NCI-H1930 (cell line): ENCODE measurements at places on chromosomes 11 and 22.
A peak's percentile ranks its signal among the peaks of the same experiment; 100 is the strongest.

DNA sequence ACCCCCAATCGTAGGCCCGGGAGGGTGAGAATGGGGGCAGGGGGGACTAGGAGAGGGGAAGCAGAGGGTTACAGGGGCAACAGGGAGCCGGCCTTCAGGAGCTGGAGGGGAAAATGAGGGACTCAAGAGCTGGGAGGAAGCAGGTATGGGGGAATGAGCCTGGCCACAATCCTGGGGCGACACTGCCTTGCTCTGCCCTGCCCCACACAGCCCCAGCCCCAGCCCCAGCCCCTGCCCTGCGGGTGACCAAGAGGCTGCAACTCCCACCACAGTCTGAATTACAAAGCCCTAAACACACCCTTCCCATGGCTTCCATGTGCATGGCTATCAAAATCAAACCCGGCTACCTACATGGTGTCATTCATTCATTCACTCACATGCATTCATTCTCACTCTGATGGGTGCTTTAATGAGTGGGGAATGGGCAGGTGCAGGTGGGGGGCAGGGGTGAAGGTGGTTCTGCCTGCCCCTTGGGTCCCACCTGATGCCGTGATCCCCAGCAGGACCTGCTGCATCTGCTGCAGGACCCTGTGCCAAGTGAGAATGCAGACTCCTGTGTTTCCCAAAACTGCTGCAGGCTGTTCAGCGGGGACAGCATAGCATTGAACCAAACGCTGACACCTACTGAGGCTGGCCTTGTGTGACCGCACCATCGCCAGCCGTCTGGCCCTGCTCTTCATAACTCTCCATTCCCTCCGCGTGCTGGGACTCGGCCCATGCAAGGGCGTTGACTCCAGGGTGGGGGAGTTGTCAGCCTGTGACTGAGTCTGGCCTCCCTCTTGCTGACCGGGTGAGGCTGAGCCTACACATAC is 9.5 kb upstream of the LINC01488 start:
- no peak for DNase-seq

DNA sequence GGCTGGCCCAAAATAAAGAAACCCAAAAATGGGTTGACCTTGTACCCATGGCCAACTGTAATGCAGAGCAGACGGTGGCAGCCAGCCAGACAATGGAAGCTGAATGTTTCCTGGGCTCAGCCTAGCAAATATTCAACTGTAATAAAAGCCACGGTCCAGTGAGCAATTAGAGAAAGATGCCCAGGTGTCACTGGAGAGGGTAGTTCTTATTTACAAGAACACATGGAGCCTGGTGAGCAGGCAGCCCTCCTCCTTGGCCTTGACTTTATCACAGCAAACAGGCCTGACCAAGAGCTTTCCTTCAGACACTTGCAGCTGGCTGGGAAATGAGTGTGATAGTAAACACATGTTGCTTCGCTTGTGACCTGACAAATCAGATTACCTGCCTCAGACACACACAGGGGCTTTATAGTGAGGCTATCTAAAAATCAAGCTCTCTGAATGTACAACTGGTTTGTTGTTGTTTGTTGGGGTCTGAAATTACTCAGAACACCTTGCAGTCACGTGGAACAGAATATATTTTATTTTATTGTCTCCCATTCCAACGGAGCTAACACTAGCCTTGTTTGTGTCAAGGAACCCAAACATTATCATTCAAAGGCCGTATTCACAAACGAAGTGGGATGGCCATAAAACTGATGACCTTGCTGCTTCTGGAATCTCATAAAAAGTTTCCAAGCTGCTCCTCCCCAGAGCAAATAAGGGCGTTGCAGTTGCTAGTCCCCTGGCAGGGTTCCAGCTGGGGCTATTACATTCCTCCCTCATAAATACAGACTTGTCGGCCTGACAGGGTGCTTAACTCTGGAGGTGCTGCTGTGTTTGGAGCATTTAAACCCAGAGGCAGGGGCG is 161.1 kb downstream of the BBOX1 start:
- no peak for DNase-seq

DNA sequence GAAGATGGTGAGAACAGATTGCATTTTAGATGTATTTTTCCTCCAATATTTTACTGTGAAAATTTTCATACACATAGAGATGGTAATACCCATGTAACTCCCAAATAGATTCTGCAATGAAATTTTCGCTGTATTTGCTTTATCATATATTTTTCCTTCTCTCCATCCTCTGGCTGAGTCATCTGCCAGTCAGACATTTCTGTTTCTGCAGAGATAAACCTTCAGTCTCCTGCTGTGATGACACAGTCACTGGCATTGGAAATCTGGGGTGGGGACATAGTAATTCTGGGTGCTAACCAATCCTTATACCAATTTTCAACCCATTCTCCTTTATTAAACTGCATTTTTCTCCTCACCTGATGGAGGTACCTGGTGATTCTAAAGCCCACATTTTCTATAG is 33.7 kb downstream of the SVIP start:
- DNase-seq, result no peak

GRCh38 chr11:131624531-131624930 is 254.1 kb downstream of the NTM start:
- DNase-seq, result no peak

- no peak for DNase-seq
These were observed 8.7 kb downstream of the DRAP1 start for GRCh38 chr11:65927904-65928397.

- no peak for DNase-seq
These were observed 515.5 kb upstream of the ANO3 start for GRCh38 chr11:25816411-25816810.

GRCh38 chr11:36019005-36019596 is 75.2 kb downstream of the LDLRAD3 start:
- no peak for DNase-seq

DNA sequence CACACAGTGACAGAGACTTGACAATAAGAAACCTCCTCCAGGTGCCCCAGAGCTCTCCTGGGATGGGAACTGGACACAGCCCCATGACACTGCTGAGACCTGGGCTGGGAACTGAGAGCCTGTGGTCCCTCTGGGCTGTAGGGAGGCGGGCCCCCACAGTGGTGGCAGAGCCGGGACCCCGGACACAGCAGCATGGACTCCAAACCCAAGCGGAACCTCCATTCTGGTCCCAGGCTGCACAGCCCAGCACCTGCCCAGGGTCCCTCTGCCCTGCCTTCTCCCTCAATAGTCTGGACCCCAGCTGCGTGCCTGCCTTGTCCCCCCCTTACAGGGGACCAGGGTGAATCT is 8.4 kb upstream of the APOBEC3H start:
- no peak for DNase-seq

- no peak for DNase-seq
These were observed 533.1 kb downstream of the ETS1 start for GRCh38 chr11:128053981-128054931.

- DNase-seq, result no peak
These were observed 40.7 kb upstream of the CLMP start for GRCh38 chr11:123235656-123236261.

DNA sequence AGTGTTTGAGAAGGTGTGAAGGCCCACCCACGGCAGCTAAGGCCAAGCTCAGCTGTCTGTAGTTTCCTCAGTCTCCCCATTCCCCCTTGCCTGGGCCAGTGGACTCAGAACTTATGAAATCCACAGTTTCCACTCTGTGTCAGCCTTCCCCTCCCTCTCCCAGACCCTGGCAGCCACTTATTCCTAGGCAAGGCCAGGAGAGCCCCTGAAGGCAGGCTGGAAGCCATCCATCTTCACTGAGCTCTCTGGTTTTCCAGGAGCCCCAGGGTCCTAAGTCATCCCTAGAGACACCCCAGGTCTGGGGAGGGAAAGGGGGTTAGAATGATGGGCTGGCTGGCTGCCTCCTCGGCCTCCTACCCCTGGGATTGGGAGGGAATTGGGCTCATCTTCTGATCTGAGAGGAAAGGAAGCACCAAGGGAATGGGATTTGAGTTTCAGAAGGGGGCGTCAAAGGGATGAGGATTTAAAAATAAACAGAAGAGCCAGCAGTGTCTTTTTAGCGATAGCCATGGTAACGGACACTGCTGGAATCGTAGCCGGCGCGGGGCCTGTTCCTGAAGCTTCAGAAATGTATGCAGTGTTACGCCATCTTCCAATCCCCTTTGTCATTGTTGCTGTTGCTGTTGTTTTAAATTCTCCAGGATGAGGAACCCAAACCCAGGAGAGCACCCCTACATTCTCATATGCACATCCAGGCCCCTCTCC is 561.1 kb upstream of the CADM1 start:
- no peak for DNase-seq

DNA sequence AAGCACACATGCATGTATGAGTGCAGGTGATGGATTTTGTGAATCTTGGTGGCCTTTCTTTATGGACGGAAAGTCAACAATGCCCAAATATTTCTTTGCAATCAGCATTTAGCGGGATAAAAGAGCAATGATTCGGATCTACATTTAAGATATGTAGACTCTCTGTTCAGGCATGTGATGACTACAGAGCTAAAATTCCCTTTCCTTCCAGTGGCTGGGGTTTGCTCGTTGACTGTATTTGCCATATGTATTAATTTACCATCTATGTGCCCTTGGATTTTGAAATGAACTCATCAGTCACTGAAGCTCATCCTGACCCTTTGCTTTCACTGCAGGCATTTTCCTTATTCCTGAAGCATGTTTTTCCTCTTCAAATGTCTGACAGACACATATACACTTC is 13.6 kb downstream of the BLID start:
- no peak for DNase-seq

DNA sequence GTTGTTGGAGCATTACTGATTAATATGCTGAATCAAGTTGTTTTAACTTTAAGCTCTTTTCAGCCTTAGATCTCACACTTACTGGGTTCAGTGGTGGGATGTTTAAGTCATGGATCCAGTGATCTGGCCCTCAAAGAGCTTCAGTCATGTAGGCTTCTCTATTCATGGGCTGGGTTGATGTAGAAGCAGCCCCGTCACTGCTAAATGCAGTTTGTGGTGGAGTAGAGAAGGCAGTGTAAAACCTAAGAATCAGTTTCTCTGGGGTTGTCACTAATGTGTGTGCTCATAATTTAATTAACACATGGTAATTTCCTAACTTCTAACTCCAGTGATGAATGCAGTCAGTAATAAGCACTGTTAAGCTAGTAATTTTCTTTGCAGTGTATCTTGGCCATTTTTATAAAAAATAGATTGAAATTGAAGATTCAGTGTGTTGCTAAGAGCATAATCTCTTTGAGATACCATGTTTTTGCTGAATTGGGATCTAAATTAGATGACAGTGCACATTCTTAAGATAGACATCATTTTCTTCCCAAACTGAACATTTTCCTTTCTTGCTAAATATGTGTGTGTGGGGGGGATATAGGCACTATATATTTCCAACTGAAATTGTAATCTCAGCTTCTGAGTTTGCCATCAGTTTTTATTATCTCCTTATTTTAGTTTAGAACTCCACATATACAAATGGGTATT is 9.0 kb downstream of the SPCS2 start:
- DNase-seq, result no peak

- DNase-seq, result no peak
These were observed 15.0 kb downstream of the DENND5A start for GRCh38 chr11:9250139-9250582.

DNA sequence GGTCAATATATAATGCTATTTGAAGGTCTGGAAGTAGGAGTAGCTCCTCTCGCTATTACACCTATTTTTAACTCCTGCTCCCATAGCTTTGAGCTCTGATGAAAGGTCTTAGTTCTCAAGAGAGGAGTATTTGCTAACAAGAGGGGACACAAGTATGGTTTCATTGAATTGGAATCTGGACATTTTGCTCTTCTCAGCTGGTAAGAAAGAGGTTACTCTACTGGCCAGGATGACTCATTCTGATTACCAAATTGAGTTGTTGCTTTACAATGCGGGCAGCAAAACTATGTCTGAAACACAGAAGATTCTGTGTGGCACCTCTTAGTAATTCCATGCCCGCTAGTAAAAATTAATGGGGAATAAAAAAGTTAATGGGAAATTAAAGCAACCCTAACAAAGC is 63.6 kb upstream of the EP300 start:
- no peak for DNase-seq

- peak; percentile 54 for DNase-seq
These were observed 16.4 kb upstream of the UPK3A start for GRCh38 chr22:45268167-45268957.

- DNase-seq, result no peak
These were observed 79.9 kb upstream of the GRIK4 start for GRCh38 chr11:120431633-120432032.

GRCh38 chr22:36184433-36185025 is 17.1 kb downstream of the APOL4 start:
- DNase-seq, result no peak

GRCh38 chr22:50317178-50317577 is 9.6 kb downstream of the DENND6B start:
- DNase-seq, result no peak

GRCh38 chr11:27642954-27643353 is 57.3 kb downstream of the BDNF start:
- no peak for DNase-seq

DNA sequence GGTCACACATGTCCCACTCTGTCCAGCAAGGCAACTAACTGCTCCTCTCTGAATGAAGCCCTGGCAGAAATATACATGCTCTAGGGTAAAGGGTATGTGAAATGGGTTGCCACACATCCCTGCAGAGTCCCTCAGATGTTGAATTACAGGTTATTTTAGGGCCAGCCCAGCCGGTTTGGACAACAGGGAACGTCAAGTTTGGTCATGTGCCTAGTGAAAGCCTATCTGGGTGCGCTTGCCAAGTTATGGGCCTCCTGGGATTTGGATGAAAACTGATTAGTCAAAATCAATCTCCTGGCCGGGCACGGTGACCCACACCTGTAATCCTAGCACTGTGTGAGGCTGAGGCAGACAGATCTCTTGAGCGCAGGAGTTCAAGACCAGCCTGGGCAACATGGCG is 10.4 kb downstream of the AP1B1 start:
- no peak for DNase-seq

- no peak for DNase-seq
These were observed 7.4 kb upstream of the PIM3 start for GRCh38 chr22:49953027-49953679.
